ENCODE measurements at places on chromosomes 2 and 18. TPM values are rescaled to one million over a fixed set of nuclear protein-coding genes. Genes with fewer than 3 reads are reported as not detected.

The RESP18 gene
- not detected for polyA plus RNA-seq

The ACAA2 gene
- polyA plus RNA-seq = 102 TPM

The MEP1B gene
- 0.38 TPM for polyA plus RNA-seq

The RBM44 gene
- 1.0 TPM for polyA plus RNA-seq

The WDR54 gene
- polyA plus RNA-seq = 28.5 TPM

The KANSL3 gene
- 49.9 TPM for polyA plus RNA-seq

The ASNSD1 gene
- polyA plus RNA-seq = 64.5 TPM

The PDE1A gene
- 16.0 TPM for polyA plus RNA-seq

The ARHGAP15 gene
- 49.7 TPM for polyA plus RNA-seq

The PGAP1 gene
- polyA plus RNA-seq = 29.7 TPM

The UPP2 gene
- 0.56 TPM for polyA plus RNA-seq

The TP53I3 gene
- polyA plus RNA-seq = 49.6 TPM

The EXOC6B gene
- polyA plus RNA-seq = 26.6 TPM

The FIGN gene
- polyA plus RNA-seq = 3.2 TPM

The ANKRD30B gene
- 0.08 TPM for polyA plus RNA-seq

The DYTN gene
- polyA plus RNA-seq = not detected

The SGO2 gene
- polyA plus RNA-seq = 16.8 TPM

The RIT2 gene
- polyA plus RNA-seq = not detected

The MBD1 gene
- 55.5 TPM for polyA plus RNA-seq

The CHRND gene
- polyA plus RNA-seq = 0.12 TPM

The DSG2 gene
- 45.3 TPM for polyA plus RNA-seq

The ANKRD62 gene
- 0.07 TPM for polyA plus RNA-seq

The MAIP1 gene
- polyA plus RNA-seq = 26.7 TPM

The SCYGR4 gene
- not detected for polyA plus RNA-seq

The ARHGAP28 gene
- 225 TPM for polyA plus RNA-seq

The C2orf74 gene
- 15.5 TPM for polyA plus RNA-seq

The GNLY gene
- polyA plus RNA-seq = 2.7 TPM

The IL36B gene
- not detected for polyA plus RNA-seq

The ID2 gene
- 325 TPM for polyA plus RNA-seq

The RBKS gene
- polyA plus RNA-seq = 2.5 TPM

The CELF4 gene
- polyA plus RNA-seq = 7.1 TPM

The CCDC74B gene
- 3.6 TPM for polyA plus RNA-seq

The ANKZF1 gene
- 73.4 TPM for polyA plus RNA-seq

The RNF144A gene
- 34.7 TPM for polyA plus RNA-seq

The HTR2B gene
- polyA plus RNA-seq = 0.17 TPM

The NOP58 gene
- 108 TPM for polyA plus RNA-seq

The ZNF396 gene
- 3.5 TPM for polyA plus RNA-seq

The VWC2L gene
- not detected for polyA plus RNA-seq

The RGPD3 gene
- 0.09 TPM for polyA plus RNA-seq

The RGPD8 gene
- polyA plus RNA-seq = 4.2 TPM

The HMSD gene
- polyA plus RNA-seq = 1.3 TPM

The SEPTIN10 gene
- 148 TPM for polyA plus RNA-seq

The TMEM200C gene
- 2.2 TPM for polyA plus RNA-seq

The PID1 gene
- 25.1 TPM for polyA plus RNA-seq

All from right lung (tissue), 10 donors.